ENCODE measurements at places on chromosomes 4 and X.

DNA sequence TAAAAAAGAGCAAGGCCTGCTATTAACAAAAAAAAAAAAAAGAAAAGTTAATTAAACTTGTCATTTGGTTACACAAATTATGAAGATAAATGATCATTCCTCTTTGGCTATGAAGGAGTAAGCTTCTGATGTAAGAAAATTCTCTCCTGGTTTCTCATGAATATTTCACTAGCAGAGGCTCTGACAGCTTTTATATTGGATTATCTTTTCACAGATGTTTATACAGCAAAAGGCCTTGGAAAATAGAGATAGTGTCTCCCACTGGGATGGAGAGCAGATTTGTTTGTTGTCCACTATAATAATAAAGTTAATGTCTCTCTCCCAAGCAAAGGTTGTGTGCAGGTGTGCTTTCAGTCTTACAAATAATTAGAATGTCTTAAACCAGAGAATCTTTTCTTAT is 40.7 kb upstream of the PDGFC start:
- no peak for DNase-seq

DNA sequence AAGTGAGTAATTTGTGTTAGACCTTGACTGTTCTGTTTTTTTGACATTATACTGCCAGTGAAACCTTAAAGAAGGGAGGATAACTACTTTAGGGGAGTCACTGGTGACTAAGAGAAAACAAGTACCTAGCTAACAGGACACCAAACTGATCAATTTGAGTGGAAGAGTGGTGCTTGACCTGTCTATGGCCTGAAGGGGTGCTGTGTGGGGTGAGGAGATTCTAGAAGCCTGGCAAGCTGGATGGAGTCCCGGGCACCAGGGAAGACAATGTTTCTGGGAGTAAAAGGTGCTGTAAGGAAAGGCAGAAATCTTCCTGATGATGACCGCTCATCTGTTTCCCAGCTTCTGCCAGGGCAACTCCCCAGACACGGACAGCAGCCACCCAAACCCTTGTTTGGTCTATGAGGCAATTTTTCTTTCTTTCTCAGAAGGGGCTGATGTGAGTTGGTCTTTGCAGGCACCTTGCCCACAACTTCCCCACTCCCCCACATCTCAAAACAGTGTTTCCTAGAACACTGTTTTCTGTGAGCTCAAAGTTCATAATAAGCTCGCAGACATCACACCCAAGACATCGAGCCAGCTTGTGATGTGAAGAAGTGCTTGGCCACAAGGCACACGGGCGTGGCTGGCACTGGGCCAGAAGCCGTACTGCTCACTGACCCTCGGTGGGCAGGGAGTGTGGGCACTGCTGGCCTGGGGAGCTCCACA is 4.6 kb downstream of the TXK start:
- DNase-seq = no peak

GRCh38 chr4:3115637-3116270 is 41.3 kb downstream of the HTT start:
- DNase-seq = no peak

DNA sequence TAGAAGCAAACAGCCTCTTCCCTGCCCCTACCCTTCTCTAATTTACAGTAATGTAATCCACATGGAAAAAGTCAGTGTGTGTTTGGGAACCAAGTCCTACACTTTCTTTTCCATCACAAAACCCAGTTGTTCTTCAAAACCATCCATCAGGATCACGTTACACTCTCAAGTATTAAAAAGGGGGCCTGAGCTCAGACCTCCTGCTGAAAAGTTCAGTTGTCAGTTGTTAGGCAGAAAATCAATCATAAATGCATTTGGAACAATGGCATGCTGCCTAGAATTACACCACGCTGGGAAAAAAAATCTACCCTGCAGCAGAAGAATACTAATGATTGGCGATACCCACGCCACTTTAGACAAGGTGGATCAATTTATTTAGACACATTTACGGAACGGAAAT is 236.5 kb downstream of the PARM1 start:
- peak; percentile 61 for DNase-seq

DNA sequence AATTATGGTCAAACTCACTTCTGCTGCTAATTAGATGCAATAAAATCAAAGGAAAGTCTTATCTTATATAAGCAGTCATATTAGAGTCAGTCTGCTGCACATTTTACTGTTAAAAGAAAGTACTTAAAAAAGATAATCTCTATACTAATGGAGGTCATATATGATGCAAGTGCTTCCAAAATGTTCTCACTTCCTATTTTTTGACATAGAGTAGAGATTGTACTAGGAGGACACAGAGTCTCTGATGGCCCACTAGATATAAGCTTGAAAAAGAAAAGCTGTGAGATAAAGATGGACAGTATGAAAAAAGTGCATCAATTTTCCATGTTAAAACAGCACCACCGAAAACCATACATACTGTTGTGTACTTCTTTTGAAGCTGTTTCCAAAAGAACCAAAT is 196.9 kb downstream of the KLHL13 start:
- no peak for DNase-seq

DNA sequence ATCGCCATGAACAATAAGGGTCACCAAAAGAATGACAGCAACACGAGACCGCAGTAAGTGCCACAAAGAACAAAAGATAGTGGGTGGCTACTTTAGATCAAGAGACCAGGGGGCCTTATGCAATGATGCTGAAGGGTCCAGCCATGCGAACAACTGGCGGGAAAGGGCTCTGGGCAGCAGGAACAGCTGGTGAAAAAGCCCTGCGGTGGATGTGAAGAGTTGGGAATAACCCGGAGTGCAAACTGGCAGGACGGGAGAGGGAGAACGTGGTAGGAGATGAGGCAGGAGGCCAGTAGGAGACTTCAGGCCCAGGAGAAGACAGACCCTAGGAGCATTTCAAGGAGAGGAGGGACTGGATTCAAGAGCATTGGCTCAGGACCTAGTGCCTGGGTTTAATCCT is 120.2 kb downstream of the AFAP1 start:
- no peak for DNase-seq

Data from COR-L47 (cell line).